ENCODE measurements at places on chromosomes 6 and 20.
A peak's percentile ranks its signal among the peaks of the same experiment; 100 is the strongest.

DNA sequence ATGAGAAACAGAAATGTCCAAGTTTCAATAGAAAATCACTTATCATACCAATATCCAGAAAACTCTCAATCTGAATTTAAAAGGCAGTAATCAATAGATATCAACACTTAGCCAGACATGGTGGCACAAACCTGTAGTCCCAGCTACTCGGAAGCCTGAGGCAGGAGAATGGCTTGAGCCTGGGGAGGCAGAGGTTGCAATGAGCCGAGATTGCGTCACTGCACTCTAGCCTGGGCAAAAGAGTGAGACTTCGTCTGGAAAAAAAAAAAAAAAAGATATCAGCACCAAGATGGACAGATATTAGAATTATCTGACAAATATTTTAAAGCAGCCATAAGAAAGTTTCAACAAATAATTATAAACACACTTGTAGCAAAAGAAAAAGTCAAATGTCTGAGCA is 47.0 kb downstream of the TCP11 start:
- no peak for DNase-seq

- no peak for DNase-seq
Measured at GRCh38 chr20:19079536-19080299, 132.7 kb upstream of the SLC24A3 start.

- no peak for DNase-seq
Measured at GRCh38 chr6:167034056-167034455, 34.9 kb downstream of the CEP43 start.

DNA sequence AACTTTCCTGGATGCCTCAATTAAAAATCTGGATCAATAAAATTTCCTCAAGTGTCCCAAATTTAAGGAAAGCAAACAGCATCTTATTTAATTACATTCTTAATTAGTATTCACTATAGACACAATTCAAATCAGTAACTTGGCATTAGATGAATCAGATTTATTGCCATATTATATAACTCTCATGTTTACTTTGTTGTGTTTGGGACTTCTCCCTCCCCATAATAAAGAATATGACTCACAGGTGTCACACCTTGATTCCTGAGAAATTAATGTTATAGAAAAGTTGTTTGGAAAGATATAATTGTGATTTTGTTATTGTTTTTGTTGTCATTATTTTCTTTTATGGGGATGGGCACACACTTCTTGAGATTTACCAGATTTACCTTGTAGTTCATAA is 18.4 kb downstream of the EYA4 start:
- no peak for DNase-seq

DNA sequence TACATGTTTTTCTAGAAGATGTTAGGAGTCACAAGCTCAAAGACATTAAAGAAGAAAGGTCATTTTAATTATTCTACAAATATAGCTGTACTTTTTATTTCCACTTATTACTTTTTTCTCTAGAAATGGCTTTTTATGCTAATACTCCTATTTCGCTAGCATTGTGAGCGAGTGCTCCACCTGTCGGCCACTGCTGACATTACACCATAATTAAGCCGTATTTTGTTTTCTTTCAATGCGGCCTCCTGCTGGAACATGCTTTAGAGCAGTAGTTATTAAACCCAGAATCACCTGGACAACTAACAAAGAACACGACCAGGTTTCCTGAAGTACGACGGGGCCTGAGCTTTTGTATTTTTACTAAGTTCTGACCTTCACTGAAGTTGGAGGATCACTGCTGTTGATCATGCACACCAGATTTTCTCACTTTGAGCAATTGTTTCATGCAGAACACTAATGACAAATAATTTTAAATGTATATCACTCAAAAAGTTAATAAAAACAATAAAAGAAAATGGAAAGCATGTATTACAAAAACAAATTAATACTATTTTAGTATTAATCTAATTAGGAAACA is 74.1 kb upstream of the PAK5 start:
- DNase-seq = peak; percentile 46

GRCh38 chr6:35008858-35009257 is 119.8 kb downstream of the ANKS1A start:
- DNase-seq = no peak

GRCh38 chr6:131309437-131309836 is 174.2 kb downstream of the AKAP7 start:
- no peak for DNase-seq

DNA sequence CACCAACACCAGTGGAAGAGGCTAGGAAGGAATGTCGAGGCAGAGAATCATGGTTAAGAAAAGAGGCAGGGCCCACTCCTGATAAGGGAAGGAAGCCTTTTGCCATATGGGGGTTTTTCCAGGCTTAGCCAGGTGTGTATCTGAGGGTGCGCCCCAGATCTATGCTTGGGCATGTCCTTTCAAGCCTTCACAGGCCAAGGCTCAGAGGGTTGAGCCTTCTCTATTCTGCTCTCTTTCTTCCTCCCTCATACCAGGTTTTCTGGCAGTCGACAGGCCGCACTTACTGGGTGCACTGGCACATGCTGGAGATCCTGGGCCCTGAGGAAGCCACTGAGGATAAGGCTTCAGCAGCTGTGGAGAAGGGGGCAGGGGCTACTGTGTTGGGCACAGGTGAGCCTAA is 4.7 kb downstream of the CUL9 start:
- no peak for DNase-seq

DNA sequence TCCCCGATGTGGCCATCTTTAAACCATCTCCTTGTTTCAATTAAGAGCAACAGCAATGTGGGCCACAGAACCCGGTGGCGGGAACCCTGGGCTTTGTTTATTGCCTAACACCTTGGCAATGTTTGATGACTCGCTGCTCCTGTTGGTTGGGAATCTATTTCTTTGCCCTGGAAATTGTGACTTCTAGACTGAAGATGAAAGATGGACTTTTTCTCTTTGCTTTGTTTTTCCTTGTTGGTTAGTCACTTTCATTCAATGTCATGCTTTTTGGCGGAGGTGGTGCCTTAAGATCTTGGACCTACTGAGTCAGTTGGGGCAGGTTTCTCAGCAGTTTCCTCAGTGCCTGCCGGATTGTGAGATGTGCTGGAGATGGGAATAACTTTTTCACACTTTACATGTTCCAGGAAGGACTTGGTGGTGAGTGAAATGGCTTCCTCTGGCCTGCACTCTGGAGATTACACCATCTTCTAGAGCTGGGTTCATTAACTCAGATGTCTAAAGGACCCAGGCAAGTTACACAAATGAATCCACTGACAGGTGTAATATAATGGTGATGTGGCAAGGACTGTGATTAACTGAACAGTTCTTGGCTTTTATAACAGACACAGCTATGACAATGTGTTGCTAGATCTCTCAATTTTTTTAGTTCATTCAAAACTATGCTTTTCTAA is 56.3 kb downstream of the TSHZ2 start:
- DNase-seq = peak; percentile 53

DNA sequence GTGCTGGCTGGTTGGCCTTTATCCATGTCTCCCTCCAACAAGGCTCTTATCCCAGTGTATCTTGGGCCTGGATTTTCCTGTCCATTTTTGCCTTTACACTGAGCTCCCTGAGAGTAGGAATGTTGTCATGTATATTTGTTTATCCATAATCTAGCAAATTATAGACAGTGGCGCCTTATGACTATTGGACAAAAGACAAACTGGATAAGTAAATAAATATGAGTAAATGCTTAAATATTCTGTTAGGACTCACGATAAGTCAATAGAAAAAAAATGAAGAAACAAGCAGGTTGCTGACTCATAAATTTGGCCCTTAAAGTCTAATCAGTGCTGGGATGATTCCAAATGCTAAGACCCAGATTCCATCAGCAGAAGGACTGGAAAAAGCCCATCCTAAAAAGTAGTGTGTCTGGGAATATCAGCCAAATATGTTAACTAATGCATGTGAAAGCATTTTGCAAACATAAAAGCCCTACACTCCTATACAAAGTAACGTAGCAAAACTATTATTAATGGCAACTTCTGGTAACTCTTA is 55.0 kb upstream of the PCSK2 start:
- no peak for DNase-seq

DNA sequence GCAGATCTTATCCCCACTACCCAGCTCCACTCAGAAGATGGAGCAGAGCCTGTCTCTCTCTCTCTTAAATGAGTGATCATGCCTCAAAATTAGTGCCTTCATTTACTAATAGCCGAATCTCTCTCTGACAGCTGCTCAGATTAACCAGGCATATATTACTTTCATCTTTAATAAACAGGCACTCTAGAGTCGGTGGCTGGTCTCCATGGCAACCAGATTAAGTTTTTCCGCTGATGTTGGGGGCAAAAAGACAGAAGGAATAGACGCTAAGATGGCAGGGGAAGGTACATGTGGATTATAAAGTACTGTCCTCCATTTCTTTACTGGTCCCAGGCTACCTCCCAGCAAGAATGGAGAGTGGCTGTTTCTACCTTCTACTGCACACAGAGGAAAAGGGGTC is 121.6 kb downstream of the QRSL1 start:
- DNase-seq = no peak

DNA sequence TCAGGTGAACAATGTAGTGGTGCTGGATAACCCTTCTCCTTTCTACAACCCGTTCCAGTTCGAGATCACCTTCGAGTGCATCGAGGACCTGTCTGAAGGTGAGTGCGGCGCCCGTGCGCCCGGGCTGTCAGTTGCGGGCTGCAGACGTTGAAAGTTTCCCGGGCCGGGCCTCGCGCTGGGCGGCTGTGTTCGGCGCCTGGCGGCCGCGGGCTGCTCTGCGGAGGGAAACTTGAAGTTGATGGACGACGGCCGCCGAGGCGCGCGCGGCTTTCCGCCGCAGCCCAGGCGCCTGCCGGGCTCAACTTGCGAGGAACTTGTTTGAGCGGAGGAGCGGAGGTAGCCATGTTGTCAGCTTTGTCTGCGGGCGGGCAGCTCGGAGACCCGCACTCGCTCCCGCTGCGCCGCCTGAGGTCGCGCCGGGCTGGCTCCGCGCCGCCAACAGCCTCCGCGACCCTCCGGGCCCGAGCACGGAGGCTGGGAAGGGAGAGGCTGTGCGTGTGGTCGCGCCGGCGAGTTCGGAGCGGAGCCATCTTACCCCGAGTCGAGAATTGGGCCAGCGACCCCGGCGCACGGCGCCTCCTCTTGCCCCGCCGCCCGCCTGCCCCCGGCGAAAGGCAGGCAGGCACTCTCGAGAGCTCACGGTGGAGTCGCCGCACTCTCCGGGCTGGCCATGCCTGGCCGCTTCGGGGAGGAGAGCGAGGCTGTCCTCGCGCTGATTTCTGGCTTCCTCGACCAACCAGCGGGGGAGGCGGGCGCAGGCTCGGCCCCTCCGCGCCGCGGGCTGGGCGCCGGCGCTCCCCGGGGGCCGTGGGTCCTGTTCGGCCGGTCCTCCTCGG is 691 bp downstream of the ASF1A start:
- peak; percentile 63 for DNase-seq

DNA sequence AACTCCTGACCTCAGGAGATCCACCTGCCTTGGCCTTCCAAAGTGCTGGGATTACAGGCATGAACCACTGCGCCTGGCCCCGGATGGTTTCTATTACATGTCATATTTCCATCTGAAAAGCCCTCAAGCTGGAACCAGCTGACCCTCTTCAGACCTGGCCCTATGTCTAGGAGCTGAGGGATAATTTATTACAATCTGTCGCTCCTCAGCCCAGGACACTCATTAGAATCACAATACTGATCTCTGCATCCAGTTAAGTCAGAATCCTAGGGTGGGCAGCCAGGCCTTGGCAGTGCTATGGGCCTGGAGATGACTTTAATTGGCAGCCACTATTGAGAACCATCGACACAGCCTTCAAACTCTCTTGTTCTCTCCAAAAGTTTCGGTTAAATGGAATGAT is 162.6 kb upstream of the SNX9 start:
- no peak for DNase-seq

DNA sequence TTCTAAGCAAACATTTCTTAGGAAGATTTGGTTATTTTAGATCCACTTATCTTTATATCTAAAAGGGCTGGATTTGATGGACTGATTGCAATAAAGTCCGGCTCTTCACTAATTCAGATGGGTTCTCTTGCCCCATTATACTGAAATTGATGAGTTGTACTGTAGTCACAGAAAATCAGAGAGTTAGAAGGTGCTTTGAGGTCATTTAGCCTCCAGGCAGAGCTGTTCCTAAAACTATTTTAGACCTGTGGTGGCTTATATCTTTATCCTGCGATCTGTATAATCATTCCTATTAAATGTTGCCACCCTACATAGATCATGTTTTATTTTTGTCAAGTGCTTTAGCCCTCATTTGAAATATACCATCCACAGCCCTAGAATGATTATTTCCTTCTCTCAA is 61.3 kb upstream of the ATXN1 start:
- no peak for DNase-seq

DNA sequence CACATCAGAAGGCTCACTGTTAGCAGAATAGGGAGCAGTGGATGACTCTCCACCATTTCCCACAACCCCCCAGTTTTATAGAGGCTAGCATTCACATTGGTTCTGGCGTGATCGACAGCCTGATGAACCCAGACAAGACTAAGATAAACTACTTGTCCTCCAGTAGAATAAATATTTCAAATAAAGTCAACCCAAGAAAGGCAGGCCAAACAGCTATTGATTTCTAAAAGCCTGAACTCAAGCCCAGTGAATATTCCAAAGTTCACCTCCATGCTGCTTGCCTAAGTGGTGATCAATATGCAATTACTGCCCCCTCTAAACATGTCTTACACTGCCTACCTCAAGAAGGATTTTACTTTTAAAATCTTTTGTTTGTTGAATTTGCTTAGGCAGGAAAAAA is 104.5 kb downstream of the CTNNBL1 start:
- DNase-seq = no peak

DNA sequence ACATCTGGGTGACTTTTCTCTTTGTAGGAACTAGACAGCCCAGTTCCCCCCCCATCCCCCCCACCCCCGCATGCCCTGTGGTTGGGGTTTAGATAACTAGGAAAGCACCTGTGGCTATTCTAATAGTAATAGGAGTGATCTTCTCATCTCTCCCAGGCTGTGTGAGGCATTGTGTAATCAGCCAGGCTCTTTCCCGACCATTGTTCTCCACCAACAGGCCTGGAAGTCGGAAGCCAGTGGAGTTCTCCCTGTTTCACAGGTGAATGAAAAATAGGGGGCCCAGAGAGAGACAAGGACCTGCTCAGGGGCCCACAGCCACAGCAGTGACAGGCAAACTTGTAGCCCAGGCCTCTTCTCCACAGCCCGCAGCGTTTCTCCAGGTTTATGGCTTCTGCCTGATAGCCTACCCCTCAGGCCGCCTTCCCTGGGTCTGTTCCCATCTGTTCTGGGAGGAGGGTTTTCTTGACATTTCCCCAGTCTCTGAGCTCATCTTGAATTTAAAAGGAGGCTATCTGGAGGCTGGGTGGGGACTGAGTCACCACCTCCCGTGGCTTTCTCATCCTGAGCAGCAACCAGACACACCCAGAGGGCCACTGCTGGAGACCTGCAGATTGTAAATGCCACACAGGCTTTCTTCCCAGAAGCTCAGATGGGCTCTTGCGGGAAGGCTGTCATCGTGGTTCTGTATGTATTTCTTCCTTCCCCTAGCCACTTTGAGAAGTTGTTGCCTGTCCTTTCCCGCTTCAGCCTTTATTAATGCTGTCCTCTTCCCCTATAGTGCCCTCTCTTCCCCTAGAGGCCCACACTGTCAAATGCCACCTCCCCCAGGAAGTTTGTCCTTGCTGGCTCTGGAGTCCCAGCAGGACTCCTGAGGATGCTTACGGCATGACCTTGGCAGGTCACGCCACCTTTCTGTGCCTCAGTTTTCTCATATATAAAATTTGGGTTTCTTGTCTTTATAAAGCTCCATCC is 75.9 kb upstream of the MYL9 start:
- DNase-seq = peak; percentile 61

GRCh38 chr6:56789879-56790278 is 147.2 kb upstream of the DST start:
- no peak for DNase-seq
